Testis (tissue), 5 donors: ENCODE measurements at places on chromosomes 4 and X.

DNA sequence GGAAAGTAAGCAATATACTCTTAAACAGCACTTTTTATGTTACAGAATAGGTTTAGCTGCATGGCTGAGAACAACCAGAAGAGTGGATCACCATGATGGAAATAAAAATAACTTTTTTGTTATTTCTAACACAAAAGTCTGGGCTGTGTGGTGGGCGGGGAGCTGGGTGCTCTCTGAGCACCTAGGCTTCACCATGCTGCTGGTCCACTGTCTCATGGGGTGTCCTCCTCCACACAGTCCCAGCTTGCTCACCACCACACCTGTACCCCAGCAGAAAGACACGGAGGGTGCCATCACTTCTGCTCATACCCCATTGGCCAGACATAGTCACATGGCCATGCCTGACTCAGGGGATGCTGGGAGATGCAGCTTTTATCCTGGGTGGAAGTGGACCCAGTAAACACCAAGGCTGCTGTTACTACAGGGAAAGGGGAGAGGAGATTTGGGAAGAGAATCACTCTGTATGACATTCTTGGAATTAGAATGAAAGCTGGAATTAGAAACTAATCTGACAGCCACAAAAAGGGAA, 45.0 kb downstream of the CPZ start:
- DNase-seq = no peak

- no peak for DNase-seq
These were observed 43.9 kb downstream of the ZNF280C start for GRCh38 chrX:130224810-130225209.

- no peak for DNase-seq
These were observed 342.6 kb upstream of the VCX start for GRCh38 chrX:7500386-7500785.

GRCh38 chrX:48736878-48737212, 24.7 kb upstream of the GLOD5 start:
- DNase-seq = no peak

DNA sequence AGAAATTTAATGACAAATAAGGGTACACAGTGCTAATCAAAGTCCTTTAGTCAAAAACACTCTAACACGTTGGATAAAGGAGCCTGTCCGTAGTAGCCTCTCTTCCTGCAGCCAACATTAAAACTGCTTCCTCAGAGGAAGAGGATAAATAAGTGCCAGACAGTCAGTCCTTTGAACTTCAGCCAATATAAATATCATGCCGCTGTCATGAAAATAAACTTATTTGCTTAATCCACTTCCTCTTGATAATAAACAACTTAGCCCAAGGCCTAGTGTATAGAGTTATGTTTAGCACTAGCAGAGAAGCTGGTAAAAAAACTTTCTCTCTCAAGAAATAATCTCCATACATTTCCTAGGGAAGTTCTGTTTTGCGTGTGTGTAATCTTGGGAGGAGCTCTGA, 196.7 kb downstream of the HS3ST1 start:
- no peak for DNase-seq

- DNase-seq = peak; percentile 53
These were observed 104.4 kb upstream of the ARHGAP24 start for GRCh38 chr4:85370400-85371032.

DNA sequence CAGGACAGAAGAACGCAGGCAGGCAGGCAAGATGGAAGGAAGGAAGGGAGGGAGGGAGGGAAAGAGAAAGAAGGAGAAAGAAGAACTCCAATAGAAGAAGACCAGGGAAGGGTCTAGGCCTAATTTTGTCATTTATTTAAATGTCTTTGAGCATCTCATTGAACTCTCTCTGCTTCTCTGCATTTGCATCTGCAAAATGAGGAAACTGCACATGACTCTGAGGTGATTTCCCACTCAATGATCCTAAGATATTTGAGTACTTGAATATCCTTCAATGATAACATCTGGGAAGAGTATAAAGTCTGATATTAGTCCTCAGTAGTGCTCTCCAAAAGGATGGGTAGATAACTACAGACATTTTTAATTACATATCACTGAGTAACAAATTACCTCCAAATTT, 33.1 kb upstream of the RBPJ start:
- DNase-seq = no peak

- DNase-seq = no peak
These were observed 550.5 kb upstream of the SMIM31 start for GRCh38 chr4:164203476-164203875.

GRCh38 chr4:141759796-141760425, 123.5 kb downstream of the IL15 start:
- DNase-seq = no peak

- no peak for DNase-seq
These were observed 25.7 kb upstream of the TRPC3 start for GRCh38 chr4:121977251-121978171.

DNA sequence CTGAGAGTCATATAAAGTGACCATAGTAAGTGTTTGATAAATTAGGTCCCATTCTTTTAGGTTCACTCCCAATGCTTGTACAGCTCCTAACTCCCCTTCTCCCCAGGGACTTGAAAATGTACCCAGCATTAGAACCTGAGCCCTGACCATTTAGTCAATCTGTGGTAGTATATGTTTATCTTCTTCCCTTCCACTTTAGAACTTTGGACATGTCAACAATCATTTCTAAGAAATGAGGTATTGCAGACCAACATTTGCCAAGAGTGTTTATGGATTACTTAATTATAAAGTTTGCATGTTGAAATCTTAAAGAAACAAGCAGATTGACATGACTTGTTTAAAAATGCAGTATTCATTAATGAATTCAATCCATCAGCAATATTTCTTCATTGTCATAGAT, 26.0 kb downstream of the AFM start:
- DNase-seq = no peak

DNA sequence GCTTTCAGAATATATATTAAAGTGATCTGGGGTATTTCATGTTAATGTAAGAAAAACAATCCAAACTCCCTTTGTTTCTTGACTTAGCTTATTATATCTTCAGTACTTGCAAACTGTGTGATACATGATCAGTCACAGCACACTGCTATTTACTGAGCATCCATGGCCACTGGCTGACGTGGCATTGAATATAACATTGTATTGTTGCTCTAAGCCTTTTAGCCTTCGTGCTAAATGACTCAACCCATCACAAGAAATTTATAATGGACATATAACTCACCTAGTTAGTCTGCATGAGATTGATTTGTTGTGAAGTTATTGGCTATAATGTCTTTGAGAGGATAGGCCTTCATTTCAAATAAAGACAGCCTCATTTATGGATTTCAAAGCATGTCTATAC, 642.6 kb downstream of the IL1RAPL1 start:
- DNase-seq = no peak

GRCh38 chr4:94804650-94805049, 46.9 kb downstream of the BMPR1B start:
- DNase-seq = no peak

DNA sequence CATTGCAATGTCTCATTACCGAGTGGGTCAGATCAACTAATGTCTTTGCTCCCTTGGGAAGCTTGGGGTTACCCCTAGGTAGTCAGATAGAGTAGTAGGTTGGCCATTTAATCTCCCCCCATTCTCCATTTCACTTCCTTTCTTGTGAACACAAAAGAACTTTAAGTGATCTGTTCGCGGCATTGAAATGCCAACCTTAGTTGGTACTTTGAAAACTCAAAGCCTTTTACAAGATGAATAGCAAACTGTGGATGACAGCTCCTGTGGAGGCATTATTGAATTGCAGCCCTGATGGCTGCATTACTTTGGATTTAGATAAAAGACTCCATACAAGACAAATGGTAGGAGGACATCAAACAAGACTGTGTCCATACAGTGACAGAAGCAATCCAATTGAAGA, 469.1 kb downstream of the GBA3 start:
- no peak for DNase-seq

DNA sequence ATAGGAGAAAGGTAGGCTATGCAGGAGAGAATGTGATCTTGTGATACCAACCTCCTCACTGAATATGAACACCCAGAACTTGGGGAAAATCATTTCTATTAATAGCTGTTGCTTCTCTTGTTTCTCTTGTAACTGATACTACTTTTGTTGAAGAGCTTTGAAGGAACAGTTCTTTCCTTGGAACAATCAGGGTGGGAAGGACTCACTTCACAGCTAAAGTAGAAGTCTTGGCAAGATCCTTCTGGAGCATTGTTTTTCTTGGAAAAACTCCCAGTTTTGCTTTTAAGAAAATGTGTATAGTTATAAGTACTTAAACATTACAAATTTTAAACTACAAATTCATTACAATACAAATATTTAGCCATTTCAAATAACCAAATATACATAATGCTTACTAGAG, 19.1 kb upstream of the XK start:
- no peak for DNase-seq

- DNase-seq = no peak
These were observed 136.1 kb upstream of the SLC4A4 start for GRCh38 chr4:71202705-71203104.

DNA sequence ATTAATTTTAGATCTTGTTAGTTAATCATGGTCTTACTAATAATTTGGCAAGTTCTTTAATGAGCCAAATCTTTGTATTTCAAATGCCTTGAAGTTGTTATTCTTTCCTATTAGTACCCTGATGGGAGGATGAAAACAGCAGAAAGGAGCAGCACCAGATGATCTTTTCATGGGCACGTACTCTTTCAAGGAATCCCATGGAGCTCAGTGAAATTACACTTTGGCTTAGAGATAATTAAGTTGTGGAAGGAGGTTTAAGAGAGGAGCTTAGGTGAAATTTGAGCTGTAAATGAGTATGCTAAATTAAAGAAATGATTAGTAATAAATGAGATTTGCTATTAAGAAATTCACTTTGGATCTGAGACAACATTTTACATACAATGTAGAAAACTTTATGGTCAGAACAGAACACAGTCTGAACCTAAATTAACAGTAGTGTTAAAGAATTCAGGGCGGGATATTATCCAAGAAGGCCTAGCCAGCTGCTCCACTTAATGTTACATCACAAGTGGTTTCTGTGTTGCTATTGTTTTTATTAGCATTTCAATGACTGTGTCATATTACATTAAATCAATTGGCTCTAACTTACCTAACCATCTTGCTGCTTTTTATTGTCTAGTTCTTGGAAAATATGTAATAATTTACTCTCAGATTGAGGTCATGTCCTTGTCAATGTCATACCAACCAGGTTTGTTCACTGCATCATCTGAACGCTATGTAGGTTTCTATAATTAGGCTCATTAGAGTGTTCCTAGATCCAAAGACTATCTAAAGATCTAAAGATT, 3.9 kb downstream of the MTHFD2L start:
- DNase-seq = no peak

GRCh38 chrX:143401160-143401559, 116.1 kb downstream of the SPANXN3 start:
- DNase-seq = no peak

DNA sequence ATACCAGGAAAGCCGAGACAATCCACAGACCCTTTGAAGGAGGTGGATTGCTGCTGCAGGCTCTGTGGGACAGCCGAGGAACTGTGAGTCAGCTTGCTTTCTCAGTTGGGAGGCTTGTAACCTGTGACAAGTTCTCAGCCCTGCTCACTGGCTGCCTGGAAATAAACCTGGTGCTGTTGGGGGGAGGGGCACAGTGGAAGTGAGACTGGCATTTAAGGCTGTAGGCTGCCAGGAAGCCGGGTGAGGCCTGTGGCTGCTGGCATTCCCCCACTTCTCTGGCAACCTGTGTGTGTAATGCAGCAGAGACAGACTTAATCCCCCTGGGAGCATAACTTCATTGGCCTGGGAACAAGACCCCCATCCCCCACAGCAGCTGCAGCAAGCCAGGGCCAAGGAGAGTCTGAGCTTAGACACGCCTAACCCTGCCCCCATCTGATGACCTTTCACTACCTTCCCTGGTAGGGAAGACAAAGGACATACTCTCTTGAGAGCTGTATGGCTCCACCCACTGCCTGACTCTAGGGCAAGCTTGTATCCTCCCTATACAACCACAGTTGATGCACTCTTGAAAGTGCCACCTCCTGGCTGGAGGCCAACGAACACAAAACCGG, 64.1 kb downstream of the ALPK1 start:
- no peak for DNase-seq

GRCh38 chr4:76611616-76612207, 176.7 kb downstream of the SHROOM3 start:
- DNase-seq = no peak

DNA sequence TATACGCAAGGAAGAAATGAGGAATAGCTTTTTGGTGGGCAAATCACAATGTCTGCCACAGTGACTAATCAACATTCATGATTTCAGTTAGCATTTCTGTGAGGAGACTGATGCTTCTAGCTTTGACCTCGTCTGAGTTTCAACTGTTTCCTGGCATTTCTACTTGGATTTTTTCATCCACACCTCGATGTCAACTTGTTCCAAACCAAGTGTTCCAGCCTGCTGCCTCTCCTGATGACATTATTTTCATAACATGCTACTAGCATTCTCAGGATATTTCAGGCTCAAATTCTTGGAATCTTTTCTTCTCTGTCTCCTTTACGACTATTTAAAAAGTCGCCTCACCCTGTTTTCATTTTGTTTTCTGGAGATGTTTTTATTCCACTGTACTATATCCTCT, 90.3 kb upstream of the TEX13D start:
- no peak for DNase-seq

DNA sequence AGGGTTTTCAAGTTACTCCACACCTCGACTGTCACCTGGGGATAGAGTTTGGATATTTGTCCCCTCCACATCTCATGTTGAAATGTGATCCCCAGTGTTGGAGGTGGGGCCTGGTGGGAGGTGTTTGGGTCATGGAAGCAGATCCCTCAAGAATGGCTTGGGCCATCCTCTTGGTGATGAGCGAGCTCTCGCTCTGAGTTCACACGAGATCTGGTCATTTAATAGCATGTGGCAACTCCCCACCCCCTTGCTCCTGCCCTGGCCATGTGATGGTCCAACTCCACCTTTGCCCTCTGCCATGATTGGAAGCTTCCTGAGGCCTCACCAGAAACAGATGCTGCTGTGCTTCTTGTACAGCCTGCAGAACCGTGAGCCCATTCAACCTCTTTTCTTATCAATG, 8.3 kb downstream of the CTAG1A start:
- no peak for DNase-seq

- DNase-seq = no peak
These were observed 417.4 kb downstream of the TLL1 start for GRCh38 chr4:166290426-166290825.

GRCh38 chr4:154982187-154983047, 201.3 kb downstream of the RBM46 start:
- peak; percentile 85 for DNase-seq

DNA sequence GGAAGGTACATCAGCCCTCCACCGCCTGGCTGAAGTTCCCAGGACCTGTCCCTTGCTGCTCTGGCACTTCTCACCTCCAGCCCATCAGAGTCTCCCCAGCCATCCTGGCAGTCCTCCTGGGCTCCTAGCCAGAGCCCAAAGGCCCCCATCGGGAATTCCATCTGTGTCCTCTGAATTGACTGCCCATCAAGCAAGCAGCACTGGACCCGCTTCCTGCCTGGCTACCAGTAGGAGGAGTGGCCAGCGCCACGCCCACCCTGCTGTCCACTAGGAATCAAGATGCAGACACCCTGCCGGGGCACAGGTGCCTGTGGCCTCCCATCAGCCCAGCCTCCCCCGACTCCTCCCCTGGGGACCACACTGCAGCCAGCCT, 47.2 kb downstream of the C4orf50 start:
- DNase-seq = no peak

- DNase-seq = no peak
These were observed 140.2 kb downstream of the STIM2 start for GRCh38 chr4:27000820-27001219.
